ENCODE measurements at places on chromosomes 16 and 17.
A peak's percentile ranks its signal among the peaks of the same experiment; 100 is the strongest.

DNA sequence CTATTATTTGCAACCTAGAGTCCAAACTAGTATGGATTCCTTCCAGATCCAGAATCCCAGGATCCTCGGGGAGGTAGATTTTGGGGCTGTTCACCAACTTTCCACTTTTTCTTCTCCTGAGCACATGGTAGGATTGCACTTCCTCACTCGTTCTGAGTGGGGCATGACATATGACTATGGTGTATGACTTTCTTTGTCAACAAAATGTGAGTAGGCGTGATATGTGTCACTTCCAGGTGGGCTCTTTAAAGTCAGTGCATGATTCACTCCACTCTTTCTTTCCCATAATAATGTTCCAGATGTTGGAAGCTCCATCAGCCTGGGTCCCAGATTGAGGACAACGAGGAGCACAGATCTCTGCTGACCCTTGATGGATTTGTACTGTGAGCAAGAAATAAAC is 21.5 kb downstream of the IRX5 start:
- DNase-seq: peak; percentile 30

- DNase-seq: no peak
Measured at GRCh38 chr17:28968231-28968913, 17.1 kb upstream of the PHF12 start.

- DNase-seq: no peak
Measured at GRCh38 chr16:83856792-83857191, 42.1 kb upstream of the MLYCD start.

GRCh38 chr17:81095383-81095762 is 60.4 kb downstream of the BAIAP2 start:
- no peak for DNase-seq

- DNase-seq: peak; percentile 97
Measured at GRCh38 chr16:30921748-30922419, 1.5 kb upstream of the FBXL19 start.

GRCh38 chr16:23148166-23148512 is 1.1 kb downstream of the USP31 start:
- DNase-seq: peak; percentile 17

GRCh38 chr17:78746263-78746948 is 35.7 kb downstream of the CYTH1 start:
- DNase-seq: no peak

DNA sequence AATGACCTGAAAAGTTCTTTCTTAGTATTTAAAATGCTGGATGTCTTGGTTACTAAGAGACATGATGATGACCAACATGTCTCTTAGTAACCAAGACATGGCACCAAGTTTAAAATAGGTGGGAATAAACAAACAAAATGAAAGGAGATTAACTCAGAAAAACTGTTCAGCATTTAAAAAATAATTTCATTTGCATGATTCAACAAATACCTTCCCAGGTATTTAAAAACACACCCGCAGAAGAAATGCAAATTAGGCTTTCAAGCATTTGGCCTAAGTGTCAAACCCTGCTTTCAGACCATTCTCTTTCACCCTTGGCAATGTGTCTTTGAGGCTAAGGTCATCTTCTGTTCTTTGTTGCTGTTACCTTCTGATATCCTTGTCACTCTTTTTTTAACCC is 91.4 kb upstream of the CORO6 start:
- peak; percentile 13 for DNase-seq

GRCh38 chr16:25013751-25014499 is 1.2 kb downstream of the ARHGAP17 start:
- no peak for DNase-seq

Data from GM23248 (cell line).